Choroid plexus epithelial cell (primary cell): ENCODE measurements at places on chromosomes 2 and 18.

DNA sequence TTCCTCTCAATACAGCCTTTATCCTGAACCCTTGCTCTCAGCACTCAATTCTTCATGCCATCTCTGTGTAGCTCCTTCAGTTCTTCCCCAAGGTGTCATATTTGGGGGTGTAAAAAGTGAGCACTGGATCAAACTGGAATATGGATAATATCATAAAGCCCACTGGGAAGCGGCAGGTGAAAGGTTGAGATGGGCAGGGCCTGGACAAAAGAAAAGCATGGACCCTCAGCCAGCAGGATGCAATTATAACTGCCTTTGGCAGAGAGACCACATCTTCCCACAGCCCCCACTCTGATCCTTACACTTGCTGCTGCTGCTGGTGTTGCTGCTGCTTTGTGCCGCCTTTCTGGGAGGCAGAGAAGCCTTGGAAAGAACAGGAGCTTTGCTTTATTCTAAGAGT is 31.2 kb upstream of the STPG4 start:
- no peak for DNase-seq

DNA sequence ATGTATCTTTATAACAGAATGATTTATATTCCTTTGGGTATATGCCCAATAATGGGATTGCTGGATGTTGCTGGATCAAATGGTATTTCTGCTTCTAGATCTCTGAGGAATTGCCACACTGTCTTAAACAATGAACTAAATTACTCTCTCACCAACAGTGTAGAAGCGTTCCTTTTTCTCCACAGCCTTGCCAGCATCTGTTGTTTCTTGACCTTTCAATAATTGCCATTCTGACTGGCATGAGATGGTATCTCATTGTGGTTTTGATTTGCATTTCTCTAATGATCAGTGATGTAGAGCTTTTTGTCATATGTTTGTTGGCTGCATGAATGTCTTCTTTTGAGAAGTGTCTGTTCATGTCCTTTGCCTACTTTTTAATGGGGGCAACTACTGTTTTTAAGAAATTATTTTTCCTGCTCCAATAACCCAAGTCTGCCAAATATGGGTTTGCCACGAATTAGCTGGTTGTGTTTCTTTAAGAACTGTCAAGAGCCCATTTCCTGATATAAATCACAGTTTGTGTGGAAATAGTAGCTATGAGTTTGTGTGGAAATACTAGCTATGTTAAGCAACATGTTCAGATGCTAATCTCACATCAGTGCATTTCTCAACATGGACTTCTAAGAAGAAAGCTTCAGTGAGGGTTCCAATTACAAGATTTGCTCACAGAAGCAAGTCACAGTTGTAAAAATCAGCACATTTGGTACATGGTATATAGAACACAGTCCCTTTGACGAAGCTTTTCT is 259.4 kb downstream of the ANAPC1 start:
- peak; percentile 95 for DNase-seq

GRCh38 chr2:131153529-131153928 is 48.4 kb downstream of the PLEKHB2 start:
- DNase-seq, result no peak

DNA sequence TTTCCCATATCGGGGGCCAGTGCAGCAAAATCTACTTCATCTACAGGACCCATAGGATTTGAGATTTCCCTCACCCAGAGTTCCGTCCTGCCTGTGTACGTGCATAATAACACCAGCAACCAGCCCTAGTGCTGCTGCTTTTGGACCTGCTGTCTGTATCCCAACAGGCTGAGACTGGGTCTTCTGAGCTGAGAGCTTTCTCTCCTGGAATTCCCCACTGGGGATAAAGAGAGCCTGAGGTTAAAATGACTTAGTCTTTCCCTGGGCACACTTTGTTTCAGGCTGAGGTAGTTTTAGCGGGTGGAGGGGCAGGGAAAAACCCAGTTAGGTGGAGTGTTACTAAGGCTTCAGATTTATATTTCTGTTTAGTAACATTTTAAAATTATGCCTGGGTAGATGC is 62.5 kb downstream of the SERTAD2 start:
- no peak for DNase-seq

DNA sequence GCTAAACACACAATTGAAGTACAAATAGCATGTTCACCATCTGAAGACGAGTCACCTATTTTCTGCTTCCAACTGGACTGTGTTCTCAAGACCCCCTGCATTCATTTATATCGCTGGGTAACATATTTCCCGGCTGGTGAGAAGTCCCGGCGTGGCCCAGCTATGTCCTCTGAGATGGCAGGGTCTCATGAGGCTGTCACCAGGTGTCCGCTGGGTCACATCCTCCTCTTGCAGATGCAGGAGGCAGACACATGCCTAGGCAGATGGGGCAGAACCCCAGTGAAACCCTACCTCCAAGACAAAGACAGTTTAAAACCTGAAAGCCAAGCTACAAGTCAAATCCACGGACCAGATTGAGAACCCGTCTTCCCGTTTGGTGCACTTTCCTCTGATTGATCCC is 36.8 kb upstream of the UBE2F start:
- DNase-seq, result no peak

- peak; percentile 61 for DNase-seq
Observed at GRCh38 chr2:179031731-179032408, 18.1 kb downstream of the CCDC141 start.

DNA sequence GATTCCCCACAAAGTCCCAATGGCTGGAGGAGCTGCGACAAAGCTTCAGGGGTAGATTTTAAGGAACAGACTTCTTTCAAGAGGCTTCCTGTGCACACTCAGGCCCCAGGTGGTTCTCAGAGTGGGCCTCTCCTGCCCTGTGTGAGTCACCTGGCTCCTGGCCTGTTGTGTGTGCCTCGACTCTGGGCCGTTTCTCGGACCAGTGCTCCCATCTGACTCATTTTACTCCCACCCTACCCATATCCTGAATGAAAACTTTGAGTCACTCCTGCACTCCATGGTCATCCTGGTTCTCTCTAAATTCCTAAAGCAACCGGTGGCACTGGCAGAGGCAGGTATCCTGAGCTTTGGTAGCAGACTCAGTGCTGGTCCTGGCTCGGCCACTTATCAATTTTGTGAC is 84.1 kb downstream of the CELF4 start:
- no peak for DNase-seq

DNA sequence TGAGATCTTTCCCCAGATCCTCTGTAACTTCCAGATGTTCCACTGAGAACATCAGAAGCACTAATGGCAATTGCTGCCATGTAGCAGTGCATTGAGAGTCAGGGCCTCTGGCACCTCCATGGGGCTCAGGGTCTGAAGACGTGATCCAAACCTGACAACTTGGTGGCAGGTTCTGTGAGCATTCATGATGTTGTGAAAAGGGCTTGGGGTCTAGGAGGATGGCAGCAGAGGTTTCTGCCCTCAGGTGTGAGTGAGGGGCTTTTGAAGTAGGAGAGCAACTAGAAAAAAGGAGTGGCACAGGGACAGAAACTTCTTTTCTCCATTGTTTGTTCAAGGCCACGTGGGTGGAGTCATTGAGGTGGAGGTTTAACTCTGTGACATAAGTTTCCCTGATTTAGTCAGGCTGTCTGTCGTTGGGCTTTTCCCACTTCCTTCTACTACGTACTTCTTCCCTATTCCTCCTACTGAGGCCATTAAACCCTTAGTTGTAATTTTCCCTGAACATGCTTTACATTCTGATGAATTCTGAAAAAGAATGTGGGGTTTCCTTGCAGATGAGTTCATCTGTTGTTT is 13.1 kb downstream of the CFLAR start:
- peak; percentile 80 for DNase-seq

DNA sequence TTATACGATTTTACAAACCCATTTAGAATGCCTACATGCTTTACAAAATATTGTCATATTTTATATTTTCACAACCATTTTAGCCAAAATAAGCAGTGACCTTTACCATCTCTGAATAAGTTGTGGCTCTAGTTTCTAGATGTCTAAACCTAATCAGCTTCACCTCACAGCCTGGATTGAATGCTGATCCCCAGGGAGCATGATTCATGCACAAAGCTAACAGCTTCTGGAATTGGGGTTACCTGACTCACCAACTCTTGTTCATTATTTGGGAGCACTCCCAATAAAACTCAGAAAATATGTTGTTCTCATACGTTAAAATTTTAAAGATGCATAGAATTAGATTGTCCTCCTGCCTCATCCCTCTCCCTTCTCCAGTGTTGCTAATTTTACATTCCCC is 611.7 kb upstream of the NETO1 start:
- DNase-seq, result peak; percentile 45

DNA sequence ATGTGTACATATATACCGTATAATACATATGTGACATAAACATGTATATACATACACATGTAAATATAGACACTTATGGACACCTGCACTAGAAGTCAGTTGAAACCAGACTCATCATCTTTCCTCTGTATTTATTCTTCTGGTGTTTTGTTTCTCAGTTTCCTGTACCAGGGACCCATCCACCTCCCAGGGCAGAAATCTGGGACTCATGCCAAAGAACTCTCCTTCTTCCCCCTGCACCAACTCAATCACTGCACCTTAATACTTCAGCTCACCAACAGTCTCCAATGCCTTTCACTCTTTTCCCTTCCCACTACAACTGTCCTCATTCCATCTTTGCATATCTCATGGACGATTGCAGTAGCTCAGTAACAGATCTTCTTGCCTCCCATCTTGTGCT is 428.0 kb downstream of the FBXO15 start:
- DNase-seq, result no peak

DNA sequence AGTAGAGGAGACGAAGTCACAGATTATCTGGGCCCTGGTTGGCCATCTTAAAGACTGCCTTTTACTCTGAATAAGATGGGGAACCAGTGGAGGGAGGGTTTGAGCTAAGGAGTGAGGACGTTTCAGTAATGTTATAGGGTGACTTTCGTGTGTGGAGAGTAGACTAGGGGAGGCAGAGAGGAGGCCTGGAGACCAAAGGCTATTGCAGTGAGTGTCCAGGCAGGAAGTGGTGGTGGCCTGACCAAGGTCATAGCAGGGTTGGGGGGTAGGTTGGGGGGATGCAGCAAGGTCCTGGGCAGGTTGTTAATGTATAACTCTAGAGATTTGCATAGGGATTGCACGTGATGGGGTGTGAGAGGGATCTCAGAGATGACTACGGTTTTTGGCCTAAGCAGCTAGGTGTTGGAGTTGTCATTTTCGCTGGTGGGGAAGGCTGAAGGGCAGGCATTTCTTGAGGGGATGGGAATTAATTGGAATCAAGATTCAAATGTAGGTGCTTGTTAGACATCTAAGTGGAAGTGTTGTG is 4.9 kb downstream of the CEP192 start:
- no peak for DNase-seq

DNA sequence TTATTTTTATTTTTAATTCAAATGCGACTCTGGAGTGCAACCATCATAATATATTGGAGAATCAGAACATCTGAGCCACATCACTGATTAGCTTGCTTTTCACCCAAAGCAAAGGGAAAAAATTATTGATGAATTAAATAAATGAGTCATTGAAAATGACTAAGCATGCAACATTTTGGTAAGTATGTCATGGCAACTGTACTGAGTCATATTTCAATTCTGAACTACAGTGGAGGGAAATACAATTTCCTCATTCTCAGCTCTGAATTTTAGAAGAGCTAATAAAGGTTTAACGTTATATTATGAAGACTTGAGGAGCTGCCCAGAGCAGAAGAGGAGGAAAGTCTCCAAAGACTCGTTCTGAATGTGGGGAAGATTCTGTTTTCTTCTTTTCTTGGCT is 89.6 kb upstream of the CCDC68 start:
- DNase-seq, result peak; percentile 52

GRCh38 chr18:70781860-70782453 is 493.1 kb downstream of the SOCS6 start:
- DNase-seq, result peak; percentile 60

DNA sequence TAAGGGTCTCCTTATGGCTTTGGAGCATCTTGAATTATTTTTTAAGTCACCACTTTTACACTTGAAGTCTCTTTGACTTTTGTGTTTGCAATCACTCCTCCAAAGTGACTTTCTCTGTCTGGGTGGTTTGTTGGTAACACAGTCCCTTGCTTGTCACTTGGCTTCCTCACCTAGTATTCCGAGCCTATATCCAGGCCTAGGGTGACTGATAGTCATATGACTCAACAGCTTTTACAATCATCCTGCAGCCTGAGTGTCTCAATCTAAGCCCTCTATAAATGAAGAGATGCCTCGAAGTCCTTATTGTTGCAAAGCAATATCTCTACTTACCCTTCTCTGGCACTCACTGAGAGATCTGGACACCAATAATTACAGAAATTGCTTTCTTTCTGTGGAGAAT is 53.9 kb upstream of the SETBP1 start:
- no peak for DNase-seq

DNA sequence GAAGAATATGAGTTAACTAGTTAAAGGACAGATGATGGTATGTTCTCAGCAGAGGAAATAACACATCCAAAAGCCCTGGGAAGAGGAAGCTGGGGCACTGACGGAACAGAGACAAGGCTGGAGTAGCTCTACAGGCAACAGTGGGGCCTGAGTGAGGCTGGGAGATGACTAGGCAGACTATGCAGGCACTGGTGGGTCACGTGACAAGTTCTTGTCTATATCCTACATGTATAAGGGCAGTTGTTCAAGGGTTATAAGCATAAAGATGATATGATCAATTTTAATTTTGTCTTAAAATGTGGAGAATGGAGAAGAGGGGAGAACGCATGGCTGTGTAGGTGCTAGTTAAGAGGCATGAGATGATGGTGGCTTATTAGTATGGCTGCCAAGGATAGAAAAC is 68.6 kb downstream of the KCNS3 start:
- no peak for DNase-seq

- DNase-seq, result no peak
Observed at GRCh38 chr18:75054046-75054445, 154.9 kb downstream of the PTGR3 start.

DNA sequence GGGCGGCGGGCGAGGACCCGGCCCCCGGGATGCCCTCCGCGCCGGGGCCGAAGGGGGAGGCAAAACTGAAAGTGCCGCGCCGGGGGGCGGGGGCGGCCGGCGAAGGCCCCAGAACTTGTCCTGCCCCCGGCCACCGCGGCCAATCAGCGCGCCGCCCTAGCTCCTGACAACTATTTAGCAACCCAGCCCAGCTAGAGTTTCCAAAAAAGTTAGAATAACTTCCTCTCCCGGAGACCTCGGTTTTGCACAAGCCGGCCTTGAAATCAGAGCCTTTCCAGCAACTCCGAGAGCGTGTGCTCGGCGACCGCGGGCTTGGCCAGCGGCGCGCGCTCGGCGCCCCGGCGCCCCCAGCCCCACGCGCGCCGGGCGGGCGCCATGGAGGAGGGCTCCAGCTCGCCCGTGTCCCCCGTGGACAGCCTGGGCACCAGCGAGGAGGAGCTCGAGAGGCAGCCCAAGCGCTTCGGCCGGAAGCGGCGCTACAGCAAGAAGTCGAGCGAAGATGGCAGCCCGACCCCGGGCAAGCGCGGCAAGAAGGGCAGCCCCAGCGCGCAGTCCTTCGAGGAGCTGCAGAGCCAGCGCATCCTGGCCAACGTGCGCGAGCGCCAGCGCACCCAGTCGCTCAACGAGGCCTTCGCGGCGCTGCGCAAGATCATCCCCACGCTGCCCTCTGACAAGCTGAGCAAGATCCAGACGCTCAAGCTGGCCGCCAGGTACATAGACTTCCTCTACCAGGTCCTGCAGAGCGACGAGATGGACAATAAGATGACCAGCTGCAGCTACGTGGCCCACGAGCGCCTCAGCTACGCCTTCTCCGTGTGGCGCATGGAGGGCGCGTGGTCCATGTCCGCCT is at the start of gene TWIST2:
Gene TWIST2 (plus strand): TSS at position 245 of the 850 bp plus-strand sequence. CDS start 131 bp downstream, at position 376.
- DNase-seq, result peak; percentile 93

- DNase-seq, result peak; percentile 96
Observed at GRCh38 chr2:20593072-20594034, 57.5 kb downstream of the HS1BP3 start.

GRCh38 chr2:3034856-3035255 is 342.8 kb downstream of the EIPR1 start:
- DNase-seq, result no peak

GRCh38 chr2:163135256-163135655 is 296.7 kb upstream of the KCNH7 start:
- no peak for DNase-seq
